ENCODE measurements at places on chromosomes 12 and 14. TPM values are rescaled to one million over a fixed set of nuclear protein-coding genes. Genes with fewer than 3 reads are reported as not detected.

- peak; percentile 94 for DNase-seq
Measured at GRCh38 chr14:67263499-67264149, 22.4 kb downstream of the PALS1 start.

DNA sequence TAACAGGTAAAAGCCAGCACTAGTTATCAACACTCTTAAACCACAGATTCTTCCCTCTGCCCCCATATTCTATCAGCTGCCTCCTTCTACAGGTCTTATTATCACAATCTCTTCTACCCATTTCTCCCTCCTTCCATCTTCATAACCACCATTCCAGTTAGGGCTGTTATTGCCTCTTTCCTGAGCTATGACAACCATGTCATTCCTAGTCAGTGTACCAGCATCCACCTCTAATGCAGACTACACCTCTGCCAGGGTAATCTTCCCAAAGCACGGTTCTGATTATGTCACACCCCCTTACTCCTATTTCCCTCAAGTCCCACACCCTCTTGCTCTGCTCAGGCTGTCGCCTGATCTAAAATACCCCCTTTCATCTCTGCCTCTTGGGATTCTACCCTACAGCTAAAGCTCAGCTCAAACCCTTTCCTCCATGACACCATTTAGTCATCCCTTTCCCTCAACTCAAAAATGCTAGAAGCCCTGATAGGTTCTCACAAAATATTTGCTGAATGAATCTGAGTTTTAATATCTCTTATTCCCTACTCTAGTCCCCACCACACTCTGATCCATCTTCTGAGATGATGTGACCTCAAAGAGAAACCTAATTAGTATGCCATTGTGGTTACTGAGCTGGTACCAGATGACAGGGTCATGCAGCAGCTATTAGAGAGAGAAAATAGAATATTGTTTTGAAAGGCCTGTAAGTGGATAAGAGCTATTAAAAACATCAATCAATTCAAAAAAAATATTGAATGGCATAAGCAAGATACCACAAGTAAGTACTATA, 11.7 kb downstream of the RACGAP1 start:
- no peak for DNase-seq

DNA sequence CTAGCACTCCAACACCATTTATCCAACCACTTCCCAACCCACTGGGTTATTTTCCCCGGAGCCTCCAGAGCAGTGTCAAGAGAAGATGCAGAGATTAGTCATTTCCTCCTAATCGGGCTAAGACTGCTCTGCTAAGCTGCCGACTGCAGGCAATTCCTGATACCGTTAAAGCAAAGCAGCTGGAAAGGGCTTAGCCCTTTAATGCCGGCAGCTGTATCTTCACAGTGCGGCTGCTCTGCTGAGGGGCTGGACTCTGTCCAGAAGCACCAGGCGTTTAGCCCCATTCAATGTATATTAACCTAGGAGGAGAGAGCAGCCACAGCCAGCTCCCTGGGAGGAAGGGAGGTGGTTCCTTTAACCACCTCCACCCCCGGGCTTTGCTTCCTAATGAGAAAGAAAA, 11.1 kb downstream of the AQP6 start:
- DNase-seq, result peak; percentile 95

DNA sequence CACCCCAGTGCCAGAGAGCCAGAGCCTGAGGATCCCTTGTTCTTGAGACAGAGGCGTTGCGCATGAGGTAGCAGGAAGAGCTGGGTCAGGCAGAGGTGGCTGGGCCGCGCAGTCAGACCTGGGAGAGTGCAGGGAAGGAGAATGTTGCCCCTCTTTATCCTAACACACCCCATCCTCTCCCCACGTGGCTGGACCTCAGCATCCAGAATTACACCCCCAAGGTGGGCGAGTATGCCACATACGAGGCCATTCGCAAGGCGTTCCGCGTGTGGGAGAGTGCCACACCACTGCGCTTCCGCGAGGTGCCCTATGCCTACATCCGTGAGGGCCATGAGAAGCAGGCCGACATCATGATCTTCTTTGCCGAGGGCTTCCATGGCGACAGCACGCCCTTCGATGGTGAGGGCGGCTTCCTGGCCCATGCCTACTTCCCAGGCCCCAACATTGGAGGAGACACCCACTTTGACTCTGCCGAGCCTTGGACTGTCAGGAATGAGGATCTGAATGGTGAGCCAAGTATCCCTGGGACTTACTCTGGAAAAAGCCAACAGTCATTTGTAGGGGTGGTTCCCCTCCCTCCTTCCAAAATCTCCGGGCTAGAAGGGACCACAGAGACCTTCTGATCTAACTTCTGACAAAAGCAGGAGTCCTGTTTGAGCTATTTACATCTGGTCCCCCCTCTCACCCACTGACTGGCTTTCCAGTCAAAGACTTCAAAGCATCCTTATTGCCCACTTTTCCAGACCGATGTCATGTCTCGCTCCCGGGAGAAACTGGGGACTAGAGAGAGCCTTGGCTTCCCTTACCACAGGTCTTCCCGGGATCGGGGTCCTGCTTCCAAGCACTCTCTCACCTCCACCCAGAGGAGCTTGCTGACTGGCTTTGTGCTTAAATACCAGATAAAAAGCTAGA, 6.1 kb downstream of the MMP14 start:
- DNase-seq, result no peak

- peak; percentile 31 for DNase-seq
Measured at GRCh38 chr12:46187023-46187422, 81.8 kb downstream of the SLC38A1 start.

DNA sequence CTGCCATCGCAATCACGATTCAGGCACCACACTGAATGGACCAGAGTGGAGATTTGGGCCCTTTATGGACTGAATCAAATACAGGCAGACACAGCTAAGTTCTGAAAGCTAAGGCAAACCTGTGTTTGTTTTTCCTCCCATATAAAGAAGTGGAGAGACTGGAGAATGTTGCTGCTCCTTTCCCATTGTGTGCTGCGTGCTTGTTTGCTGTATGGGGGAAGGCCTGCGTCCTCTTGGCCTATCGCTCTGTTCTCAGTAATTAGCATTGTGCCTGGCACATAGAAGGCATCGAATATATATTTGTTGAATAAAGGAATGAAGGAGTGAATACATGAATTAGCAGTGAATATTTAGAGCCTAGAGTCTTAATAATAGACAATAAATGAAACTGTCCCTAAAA, 12.4 kb downstream of the ST8SIA1 start:
- no peak for DNase-seq

GRCh38 chr14:101220921-101221510, 317.5 kb upstream of the RTL1 start:
- DNase-seq, result no peak

DNA sequence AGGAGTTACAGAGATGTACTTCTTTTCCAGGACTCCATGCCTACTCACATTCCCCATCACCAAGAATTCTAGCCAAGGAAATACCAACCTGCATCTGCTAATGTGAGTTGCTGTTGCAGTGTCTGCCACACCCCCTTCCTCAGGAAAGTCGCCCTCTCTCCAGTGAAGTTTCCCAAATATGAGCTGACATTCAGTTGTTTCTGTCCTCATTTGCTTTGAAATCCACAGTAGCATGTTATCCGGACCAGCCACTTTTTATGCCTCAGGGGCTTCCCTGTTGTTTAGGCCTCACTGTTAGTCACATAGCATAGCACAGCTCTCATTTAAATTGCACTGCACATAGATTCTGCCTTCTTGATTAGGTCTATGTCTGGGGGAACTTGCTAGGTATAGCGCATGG, 212.4 kb downstream of the EGLN3 start:
- DNase-seq, result no peak

DNA sequence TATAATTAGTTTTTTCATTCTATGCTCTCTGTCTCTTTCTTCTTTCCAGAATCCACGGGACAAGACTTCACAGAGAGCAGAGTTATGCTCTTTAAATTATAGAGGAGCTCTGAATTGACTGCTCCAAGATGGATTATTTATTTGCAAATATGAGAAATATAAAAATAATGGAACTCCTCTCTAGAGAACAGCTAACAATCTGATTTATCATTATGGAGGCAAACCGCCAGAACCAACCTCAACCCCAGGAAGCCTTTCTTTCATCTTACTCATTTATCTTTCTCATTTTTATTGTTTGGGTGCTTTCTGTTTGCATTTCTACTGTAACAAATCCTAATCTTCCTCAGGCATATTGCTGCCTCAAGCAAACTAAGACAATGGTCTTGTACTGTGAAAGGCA, 216.5 kb downstream of the C12orf50 start:
- no peak for DNase-seq

Gene RD3L
- not detected for polyA plus RNA-seq

Gene ADCY4
- 22.6 TPM for polyA plus RNA-seq

DNA sequence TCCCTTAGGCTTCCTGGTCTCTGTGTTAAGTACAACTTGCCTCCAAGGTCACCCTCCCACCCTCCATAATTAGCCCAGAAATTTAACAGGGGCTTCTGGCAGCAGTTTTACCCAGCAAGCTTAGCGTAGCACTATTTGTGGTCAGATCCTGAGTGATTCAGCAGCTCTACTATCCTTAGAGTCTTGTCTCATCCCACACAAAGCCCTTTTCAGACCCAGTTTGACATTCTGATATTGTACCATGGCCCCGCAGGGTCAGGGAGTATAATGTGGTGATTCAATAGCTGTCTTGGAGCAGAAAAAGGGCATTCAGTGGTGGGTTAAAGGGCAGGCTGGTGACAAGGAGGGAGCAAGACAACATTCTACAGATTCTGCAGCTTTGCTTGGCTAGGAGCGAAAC, 153.8 kb upstream of the DDHD1 start:
- DNase-seq, result no peak

Gene MUCL1
- 2.4 TPM for polyA plus RNA-seq

Gene LRTM2
- polyA plus RNA-seq, result 0.01 TPM

Gene DPY19L2
- 4.9 TPM for polyA plus RNA-seq

All from lung (tissue), 17 donors.